ENCODE measurements at places on chromosomes 4 and X.

GRCh38 chr4:82905205-82905604 lies 4.7 kb downstream of the THAP9 start:
- peak; percentile 4 for DNase-seq

DNA sequence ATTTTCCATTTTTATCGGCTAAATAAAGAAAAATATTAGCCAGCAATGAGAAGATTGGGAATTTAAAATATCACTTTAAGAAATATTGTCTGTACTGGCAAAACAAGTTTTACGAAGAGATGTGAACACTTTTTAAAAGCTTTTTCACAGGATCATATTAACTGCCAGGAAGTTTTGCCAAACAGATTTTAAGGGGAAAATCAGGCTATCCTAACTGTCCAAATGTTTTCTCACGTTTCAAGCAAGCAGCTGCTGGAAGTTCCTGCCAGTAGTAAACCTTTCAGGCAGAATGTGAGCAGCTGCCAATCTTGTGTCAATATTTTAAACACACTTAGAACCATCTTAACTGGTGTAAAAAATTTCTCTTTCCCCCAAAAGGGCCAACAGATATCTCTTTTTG lies 101.1 kb downstream of the ADGRL3 start:
- DNase-seq = no peak

- no peak for DNase-seq
These were observed 497.1 kb downstream of the FAT4 start for GRCh38 chr4:125811892-125812291.

GRCh38 chr4:115113506-115114106 lies at the start of gene NDST4:
NDST4 (minus strand) TSS chr4:115113620; CDS start chr4:115077036, 36,584 bp downstream.
- no peak for DNase-seq

DNA sequence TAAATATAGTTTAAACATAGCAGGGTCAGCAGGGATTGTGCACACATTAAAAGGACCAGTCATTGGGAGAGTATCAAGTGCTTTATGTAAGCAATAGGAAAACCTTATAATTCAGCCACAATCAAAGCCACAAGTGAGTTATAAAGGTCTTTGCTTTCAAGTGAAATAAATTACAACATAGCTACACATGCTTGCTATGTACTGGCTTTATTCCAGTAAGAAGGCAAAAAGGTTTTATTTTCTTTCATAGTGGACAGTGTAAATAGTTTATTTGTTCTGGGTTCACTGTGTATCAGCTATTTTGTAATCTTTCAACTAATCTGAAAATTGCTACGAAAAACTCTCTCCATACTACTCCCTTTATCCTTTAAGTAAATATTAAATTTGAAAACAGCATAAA lies 691.4 kb downstream of the PCDH7 start:
- DNase-seq = no peak

DNA sequence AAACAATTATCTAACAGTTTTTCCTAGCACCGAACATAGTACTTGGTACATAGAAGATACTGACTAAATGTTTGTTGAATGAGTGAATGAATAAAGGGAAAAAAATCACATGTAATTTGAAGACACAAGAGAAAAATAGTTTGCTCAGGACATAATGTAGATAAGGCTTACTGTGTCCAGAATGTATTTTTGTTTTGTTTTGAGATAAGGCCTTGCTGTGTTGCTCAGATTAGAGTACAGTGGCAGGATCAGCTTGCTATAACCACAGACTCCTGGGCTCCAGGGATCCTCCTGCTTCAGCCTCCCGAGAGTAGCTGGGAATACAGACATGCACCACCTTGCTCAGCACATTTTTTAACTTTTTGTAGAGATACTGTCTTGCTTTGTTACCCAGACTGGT lies 6.5 kb downstream of the FAM199X start:
- DNase-seq = no peak

GRCh38 chr4:8754634-8755589 lies 116.7 kb downstream of the HMX1 start:
- no peak for DNase-seq

DNA sequence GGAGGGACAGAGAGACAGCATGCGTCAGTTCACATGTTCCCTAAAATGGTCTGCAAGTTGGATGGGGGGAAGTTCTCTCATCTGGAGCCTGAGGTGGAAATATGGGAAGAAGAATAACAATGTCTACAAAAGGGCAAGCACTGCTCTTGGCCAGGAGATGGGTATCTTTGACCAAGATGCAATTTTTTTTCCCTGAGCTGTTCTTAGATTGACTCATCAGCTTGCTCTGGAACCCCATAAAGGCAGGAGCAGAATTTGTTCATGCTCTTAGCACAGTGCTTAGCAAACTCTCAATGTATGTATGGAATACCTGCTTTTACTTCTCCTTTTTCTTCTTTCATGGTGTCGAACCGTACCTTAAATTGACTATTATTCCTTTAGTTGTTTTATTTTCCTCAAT lies 90.5 kb upstream of the ZNF827 start:
- no peak for DNase-seq

- DNase-seq = no peak
These were observed 442.4 kb upstream of the BOD1L1 start for GRCh38 chr4:14069886-14070285.
